ENCODE measurements at places on chromosomes 6 and 20.

- no peak for DNase-seq
Observed at GRCh38 chr20:51643390-51643789, 100.9 kb upstream of the NFATC2 start.

DNA sequence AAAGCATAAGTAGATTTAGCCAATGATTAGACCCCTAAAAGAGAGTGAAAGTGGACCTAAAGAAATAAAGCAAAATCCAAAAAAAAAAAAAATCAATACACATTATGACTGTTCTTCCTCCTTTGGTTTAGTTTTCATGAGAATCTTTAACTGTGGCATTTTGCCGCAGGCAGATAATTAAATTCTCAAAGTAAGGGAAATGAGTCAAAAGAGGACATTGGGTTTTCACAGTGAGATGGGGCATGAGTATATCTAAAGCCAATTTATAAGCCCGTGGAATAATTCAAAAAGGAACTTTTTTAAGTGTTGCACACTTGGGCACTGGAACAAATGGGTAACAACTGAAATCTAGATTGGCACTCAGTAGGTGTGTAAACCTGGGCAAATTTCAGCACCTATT lies 230.3 kb downstream of the PKHD1 start:
- DNase-seq: no peak

DNA sequence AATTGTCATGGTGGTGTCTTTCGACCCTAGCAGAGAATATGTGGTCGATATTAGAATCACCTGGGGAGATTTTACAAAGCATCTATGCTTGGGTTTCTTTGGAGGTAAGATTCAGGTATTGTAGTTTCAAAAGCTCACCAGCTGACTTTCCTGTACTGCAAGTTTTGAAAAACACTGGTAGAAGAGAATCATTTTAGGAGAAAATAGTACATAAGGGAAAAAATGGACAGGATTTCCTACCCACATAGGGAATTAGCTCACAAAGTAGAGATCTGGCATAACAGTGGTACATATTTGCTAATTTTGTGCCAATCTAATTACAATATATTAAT lies 27.4 kb upstream of the ABT1 start:
- DNase-seq: no peak

DNA sequence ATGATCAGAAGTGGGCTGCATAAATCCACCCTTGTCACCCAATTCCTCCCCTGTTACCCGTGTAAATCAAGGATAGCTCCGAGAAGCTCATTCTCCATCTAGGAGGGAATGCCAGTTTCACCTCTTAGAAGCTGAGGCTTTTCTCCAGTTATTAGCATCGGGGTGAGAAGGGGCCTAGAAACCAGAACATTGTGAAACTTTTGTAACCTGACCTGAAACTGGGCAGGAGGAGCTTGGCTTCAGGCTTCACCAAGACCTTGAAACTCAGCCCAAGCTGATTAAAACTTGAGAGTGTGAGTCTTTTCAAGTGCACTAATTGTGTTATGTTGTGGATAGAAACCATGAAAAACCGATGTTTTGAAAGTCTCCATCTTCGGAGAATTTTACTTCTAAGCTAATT lies 103.1 kb downstream of the BMP2 start:
- DNase-seq: no peak

DNA sequence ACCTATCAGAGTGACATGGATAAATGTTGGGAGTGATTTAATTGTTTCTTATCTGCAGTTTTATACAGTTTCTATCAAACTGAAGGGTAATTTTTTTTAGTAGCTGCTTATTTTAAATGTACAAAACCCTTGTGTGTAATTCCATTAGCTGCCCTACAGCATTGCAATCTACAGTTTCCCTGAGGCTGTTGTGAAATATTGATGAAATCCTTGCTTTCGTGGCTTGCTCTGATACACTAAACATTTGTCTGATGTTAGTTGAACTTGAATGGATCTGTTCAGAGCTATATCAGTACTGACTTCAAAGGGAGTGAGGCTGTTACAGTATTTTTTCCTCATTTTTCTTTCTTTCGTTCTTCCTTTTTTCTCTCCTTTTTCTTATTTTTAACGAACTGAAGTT lies 255.4 kb downstream of the TSHZ2 start:
- no peak for DNase-seq

- no peak for DNase-seq
Observed at GRCh38 chr20:3654326-3655130, 8.7 kb downstream of the GFRA4 start.

DNA sequence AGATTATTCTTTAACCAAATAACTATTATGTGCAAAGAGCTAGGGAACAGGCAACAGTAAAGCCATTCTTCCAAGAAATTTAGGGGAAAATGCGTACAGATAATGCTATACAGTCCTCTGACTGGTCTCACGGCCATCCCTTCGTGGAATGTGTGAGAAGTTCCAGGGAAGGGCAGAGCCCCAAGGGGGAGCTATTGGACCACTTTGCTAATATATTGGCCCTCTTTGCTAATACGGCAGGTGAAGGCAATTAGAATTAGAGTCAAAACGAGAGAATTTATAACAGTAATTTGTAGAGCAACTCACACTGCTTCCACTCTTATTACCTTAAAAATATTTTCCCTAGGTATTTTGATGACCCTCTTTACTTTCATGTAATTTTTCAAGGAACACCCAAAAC lies 140.4 kb downstream of the IMPG1 start:
- DNase-seq: no peak

GRCh38 chr6:131063764-131064272 lies 773 bp upstream of the EPB41L2 start:
- DNase-seq: no peak

DNA sequence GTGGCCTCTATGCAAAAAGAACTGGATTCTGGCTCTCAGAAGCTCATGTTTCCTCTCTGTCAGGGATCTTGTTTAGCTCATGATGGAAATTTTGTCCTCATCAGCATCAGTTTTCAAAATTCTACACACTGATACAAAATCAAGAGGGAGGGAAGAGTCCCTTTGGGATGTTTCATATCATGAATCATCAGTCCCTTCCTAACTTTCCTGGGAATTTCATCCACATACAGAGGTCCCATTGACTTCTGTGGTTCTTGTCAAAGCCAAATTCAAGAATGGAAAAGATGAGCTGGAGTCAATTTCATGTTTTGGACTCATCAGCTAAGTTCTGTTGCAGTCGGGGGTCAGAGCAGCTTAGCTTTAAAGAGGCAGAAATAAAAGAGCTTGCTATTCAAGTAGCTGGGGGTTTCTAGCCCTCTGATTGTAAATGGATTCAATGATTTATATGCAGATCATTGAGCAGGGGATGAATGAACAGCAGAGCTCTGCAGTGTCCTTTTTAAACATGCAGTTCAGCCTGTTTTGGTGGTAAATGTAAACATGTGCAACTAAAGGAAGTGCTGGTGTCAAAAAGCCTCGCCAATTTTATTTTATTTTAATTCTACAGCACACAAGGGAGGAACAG lies 21.3 kb upstream of the TMEM14A start:
- no peak for DNase-seq

- no peak for DNase-seq
Observed at GRCh38 chr6:40431706-40432105, 155.5 kb downstream of the LRFN2 start.

DNA sequence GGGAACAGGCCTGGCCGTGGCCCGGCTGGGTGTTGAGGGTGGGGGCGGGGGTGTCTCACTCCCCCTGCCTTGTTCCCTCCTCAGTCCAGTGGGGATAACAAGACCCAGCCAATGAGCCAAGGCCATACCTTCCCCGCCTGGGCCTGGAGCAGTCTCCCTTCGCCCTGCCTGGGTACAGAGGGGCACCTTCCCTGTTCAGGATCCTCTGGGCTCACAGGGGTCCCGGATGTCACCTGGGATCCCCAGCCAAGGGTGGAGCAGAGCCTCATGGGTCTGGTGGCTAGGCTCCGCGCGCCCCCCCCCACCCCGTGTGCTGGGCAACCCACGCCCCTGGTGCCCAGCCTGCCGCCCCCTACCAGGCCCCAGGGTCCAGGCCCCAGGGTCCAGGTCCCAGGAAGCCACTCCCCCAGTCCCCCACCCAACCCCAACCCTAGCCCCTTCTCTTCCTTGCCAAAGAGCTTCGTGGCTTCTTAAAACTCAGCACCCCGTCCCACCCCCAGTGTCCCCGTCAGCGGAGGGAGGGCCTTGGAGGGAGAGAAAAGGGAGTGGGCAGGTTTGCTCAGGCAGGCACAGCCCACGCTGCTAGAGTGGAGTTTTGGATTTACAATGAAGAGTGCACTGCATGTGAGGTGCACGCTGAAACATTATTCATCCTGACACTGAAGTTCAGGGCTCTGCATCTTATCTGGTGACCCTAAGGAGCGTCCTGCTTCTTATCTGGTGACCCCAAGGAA lies 11.8 kb downstream of the HRH3 start:
- DNase-seq: no peak

GRCh38 chr20:1803061-1803931 lies 91.9 kb upstream of the SIRPA start:
- peak; percentile 74 for DNase-seq

GRCh38 chr20:38999965-39000910 lies 38.1 kb downstream of the DHX35 start:
- DNase-seq: no peak

- no peak for DNase-seq
Observed at GRCh38 chr6:161631676-161632194, 357.9 kb upstream of the AGPAT4 start.

- DNase-seq: no peak
Observed at GRCh38 chr20:22577515-22578220, 6.7 kb downstream of the FOXA2 start.

DNA sequence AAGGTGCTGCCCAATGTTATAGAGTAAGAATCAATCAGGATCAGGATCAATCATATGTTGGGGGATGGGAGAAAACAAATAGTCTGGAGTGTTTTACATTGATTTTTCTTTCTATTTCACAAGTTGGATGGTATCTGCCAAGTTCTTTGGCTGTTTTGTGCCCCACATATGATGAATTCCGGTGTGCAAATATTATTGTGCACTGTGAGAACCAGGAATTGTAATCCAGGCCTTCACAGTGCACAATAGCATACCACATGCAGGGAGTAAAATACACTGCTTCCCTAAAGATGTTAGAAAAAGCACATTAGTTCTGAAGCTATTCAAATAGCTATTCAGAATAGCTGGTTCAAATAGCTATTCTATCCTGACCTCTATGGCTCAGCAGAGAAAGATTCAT lies 133.7 kb downstream of the LCA5 start:
- DNase-seq: no peak

DNA sequence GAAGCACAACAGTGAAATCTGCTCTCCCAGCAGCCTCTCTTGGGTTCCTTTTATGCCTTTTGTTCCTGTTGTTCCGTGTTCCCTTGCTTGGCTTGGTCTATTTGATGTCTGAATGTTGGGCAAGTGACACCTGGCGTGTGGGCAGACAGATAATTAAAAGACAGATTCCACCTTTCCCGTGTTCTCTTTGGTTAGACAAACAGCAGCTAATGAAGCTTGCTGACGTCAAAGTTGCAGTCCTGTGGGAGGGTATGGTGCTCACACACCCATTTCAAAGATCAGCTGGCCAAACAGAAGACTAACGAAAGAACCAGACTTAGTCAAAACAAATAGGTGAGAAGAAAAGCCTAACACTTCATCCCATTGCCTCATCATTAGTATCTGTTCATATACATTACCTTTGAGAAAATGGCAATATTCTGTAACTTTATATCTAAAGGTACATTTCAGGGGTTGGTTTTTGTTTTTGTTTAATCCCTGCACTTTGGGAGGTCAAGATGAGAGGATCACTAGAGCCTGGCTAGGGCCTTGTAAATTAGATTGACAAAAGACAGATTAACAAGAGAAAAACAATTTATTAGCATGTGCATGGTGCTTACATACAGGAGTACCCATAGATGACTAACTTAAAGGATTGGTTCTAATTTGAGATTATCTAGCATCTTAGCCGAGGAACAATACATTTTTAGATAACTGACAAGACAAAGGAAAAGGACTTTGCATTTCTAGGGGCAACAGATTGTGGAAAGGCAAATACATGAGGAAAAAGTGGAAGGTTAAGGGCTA lies 48.9 kb upstream of the TNFRSF21 start:
- DNase-seq: no peak

GRCh38 chr6:132054525-132054924 lies 103.4 kb upstream of the CCN2 start:
- no peak for DNase-seq

GRCh38 chr6:10582774-10583508 lies 61.8 kb downstream of the GCNT2 start:
- no peak for DNase-seq

DNA sequence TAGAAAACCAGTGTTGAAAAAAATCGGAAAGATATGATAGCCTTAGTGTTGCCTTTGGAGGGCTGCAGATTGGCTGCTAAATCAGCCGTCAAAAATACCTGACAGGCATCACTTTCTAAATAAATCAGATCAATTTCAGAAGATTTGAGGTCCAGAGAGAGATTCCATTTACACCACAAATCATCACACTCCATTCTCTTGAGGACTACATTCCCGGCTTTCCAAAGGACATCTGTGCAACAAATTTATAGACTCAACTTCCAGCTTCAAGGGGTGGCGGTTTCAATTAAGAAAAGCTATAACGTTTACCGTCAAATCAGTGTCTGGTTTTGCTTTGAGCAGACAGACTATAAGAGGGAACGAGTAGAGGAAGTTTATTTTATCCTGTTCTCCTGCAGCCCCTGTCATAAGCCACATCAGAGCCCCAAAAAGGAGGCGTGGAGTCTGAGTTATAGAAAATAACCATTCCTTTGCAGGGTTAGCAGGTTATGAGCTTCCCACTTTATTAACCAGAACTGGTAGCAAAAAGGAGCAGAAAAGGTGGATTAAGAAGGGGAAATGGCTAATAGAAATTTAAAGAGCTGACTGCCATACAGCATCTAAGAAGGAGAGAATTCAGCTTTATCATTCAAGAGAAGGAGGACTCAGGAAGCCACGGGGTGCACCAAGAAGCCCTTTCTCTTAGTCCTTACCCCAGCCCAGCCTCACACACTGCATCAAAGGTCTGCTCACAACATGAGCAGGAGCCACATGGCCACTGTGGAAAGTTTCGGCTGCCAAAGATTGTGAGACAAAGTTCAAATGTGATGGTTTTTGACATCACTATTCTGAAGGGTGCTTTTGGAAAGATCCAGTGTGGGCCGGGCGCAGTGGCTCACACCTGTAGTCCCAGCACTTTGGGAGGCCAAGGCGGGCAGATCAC lies 12.9 kb upstream of the UQCC2 start:
- DNase-seq: no peak

DNA sequence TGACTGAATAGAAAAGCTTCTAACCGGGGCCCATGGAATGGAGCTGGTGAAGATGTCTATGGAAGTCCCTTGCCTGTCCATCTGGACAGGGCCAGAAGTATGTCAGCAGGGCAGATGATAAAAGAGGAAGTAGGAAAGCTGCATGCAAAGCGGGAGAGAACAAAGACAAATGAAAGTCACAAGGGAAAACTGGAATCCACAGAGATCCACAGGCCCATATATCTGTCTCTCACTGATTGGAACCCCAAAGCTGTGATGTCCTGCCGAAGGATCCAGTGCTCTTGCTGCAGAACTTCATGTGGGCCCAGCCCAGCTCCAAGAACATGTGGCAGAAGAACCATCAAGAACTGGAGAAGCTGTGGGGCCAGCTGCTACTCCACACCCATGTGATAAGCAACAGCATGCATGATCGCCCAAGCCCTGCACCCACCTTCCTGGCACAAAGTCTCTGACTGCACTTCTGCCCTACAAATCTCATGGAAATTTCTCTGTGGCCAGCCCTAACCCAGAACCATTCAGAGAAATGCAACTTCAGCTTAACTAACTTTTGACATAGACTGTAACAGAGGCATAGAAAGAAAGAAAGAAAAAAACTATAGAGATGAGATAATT lies 716.0 kb downstream of the KIF16B start:
- DNase-seq: no peak

- no peak for DNase-seq
Observed at GRCh38 chr6:122903266-122903915, 92.6 kb upstream of the CLVS2 start.

- no peak for DNase-seq
Observed at GRCh38 chr20:12321736-12322135, 404.0 kb downstream of the BTBD3 start.
